PC-9 (cell line): ENCODE measurements at places on chromosomes 13 and 19. TPM values are rescaled to one million over a fixed set of nuclear protein-coding genes. Genes with fewer than 3 reads are reported as not detected.

The CPB2 gene
- total RNA-seq: not detected in 2 replicates

The FSD1 gene
- total RNA-seq: not detected in 2 replicates

The CILP2 gene
- 1.1 and 2.5 TPM in 2 replicates for total RNA-seq

The TUBA3C gene
- not detected in 2 replicates for total RNA-seq

The NCR1 gene
- total RNA-seq: not detected in 2 replicates

DNA sequence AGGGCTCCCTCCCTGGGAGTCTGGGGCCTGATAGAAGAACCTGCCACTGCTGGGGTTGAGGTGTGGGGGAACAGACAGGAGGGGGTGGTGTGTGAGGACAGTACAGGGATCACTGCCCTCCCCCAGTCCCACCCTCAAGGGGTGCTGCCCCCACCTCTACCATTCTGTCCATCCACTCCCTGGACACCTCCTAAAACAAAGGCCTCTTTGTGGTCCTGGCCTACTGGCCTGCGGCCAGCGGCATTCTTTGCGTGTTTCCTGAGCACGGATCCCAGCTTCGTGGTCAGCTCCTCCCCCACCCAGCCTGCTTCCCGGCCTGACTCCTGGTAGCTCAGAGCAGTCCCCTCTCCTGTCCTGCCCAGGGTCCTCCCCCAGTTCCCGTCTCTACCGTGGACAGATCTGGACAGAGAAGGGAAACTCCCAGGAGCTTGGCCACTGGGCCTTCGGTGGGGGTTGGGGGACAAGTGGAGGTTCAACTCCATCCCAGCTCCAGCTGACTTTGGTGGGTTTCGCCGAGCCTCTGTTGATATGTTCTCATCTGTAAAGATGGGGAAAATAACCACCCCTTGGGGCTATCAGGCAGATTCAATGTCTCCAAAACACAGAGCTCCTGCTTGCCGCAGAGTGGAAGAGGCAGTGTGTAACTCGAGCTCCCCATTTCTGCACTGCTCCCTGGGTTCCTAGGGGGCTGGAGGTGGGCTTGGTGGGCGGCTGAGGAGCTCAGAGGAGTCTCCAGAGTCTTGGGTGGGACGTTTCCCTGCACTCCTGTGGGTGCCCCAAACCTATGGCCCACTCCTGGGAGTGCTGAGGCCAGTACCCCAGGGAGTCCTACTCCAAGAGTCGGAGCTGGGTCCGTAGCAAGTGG, 48.7 kb downstream of the LYL1 start:
- H3K4me3 ChIP-seq: no peak overlapping the region
- H3K27ac ChIP-seq: no peak overlapping the region
- peaks cover 40% of the 10 kb centered on the region for H3K27me3 ChIP-seq
- H3K36me3 ChIP-seq: no peaks in the 10 kb centered on the region
- H3K4me1 ChIP-seq: peaks cover 41% of the 10 kb centered on the region

GRCh38 chr13:80894917-80895316, 554.0 kb upstream of the SPRY2 start:
- no peak for DNase-seq
- no peaks in the 10 kb centered on the region for H3K36me3 ChIP-seq
- no peaks in the 10 kb centered on the region for H3K27me3 ChIP-seq
- H3K4me3 ChIP-seq: no peak overlapping the region
- H3K4me1 ChIP-seq: no peaks in the 10 kb centered on the region

- no peak overlapping the region for H3K4me3 ChIP-seq
- no peaks in the 10 kb centered on the region for H3K4me1 ChIP-seq
- H3K27me3 ChIP-seq: no peaks in the 10 kb centered on the region
- H3K27ac ChIP-seq: no peak overlapping the region
- no peaks in the 10 kb centered on the region for H3K36me3 ChIP-seq
Observed at GRCh38 chr13:41148419-41149283, 16.0 kb upstream of the KBTBD6 start.

GRCh38 chr13:31310786-31311185, 111.0 kb downstream of the B3GLCT start:
- no peaks in the 10 kb centered on the region for H3K27me3 ChIP-seq
- H3K36me3 ChIP-seq: no peaks in the 10 kb centered on the region
- no peaks in the 10 kb centered on the region for H3K4me1 ChIP-seq
- no peak overlapping the region for H3K4me3 ChIP-seq

DNA sequence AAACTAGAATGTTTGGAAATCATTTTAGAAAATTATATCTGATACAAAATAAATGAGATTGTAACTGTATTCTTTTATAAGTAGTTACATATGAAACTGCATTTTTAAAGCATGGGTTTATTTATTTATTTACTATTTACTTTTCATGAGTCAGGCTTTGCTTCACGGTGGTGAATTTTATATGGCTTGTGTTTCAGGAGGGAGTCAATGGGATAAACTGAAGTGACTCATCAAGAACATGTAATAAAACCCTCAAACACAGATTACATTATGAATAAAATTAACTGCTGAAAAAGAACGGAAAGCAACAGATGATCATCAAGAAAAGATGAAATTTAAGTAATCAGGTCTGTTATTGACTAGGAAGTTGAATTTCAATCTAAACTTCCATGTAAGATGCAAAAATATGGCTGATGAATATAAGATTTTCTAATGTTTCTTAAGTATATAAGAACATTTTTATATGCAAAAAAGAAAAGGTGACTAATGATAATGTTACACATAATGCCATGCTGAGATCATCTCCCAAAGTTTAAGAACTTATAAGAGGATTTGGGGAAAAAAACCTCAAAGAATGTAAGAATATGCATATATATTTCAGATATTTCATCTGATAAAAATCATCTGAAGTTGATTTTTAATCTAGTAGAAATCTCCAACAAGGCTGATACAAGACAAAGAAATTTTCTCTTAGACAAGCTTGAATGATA, 383.6 kb downstream of the SLITRK1 start:
- peak; percentile 60 for DNase-seq
- no peak overlapping the region for H3K4me3 ChIP-seq
- no peaks in the 10 kb centered on the region for H3K36me3 ChIP-seq
- no peak overlapping the region for H3K27ac ChIP-seq
- H3K27me3 ChIP-seq: no peaks in the 10 kb centered on the region

DNA sequence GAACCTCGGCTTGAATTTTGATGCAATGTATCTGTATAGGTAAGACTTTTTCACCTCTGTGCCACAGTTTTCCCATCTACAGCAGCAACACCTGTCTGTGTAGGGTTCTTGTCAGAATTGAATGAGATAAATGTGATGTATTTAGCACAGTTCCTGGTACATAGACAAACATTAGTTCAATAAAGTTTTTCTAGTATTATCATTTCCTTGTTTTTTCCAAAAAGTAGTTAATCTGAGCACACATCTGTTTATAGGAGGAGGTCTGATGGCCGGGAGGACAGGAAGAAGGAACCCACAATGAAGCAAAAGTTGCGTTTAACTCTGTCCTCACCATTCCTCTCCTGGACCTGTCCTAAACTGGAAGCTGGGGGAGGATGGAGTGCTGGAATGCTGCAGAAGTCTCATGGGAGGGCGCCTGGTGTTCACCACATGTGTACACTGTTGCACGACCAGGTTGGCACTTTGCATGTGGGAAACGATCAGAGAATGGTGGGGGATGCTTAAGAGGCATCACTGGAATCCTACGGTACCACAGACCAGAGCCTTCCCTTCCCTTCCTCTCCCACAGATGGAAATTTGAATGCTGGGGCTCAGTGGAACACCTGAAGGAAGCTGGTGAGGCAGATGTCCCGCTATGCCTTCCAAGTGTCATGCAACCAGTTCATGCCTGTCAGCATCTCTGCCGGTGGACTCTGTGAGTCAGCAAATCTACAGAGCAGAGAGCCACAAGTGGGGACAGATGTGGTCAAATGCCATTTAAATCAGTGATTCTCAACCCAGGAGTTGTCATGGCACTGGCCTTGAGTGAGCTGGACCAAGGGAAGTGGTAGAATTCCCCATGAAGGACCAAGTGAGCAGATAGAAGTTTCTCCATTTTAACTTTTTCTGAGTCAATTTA, 315.6 kb downstream of the DLEU7 start:
- H3K36me3 ChIP-seq: no peaks in the 10 kb centered on the region
- no peak overlapping the region for H3K27ac ChIP-seq
- no peaks in the 10 kb centered on the region for H3K27me3 ChIP-seq
- H3K4me3 ChIP-seq: no peak overlapping the region

GRCh38 chr19:16303755-16304154, 20.9 kb upstream of the KLF2 start:
- no peak overlapping the region for H3K27ac ChIP-seq
- H3K4me3 ChIP-seq: no peak overlapping the region
- H3K36me3 ChIP-seq: no peaks in the 10 kb centered on the region
- H3K4me1 ChIP-seq: peaks cover 14% of the 10 kb centered on the region
